ENCODE measurements at places on chromosomes 1 and 21.

GRCh38 chr1:57017200-57017599 lies 51.4 kb upstream of the C8B start:
- no peak for DNase-seq

DNA sequence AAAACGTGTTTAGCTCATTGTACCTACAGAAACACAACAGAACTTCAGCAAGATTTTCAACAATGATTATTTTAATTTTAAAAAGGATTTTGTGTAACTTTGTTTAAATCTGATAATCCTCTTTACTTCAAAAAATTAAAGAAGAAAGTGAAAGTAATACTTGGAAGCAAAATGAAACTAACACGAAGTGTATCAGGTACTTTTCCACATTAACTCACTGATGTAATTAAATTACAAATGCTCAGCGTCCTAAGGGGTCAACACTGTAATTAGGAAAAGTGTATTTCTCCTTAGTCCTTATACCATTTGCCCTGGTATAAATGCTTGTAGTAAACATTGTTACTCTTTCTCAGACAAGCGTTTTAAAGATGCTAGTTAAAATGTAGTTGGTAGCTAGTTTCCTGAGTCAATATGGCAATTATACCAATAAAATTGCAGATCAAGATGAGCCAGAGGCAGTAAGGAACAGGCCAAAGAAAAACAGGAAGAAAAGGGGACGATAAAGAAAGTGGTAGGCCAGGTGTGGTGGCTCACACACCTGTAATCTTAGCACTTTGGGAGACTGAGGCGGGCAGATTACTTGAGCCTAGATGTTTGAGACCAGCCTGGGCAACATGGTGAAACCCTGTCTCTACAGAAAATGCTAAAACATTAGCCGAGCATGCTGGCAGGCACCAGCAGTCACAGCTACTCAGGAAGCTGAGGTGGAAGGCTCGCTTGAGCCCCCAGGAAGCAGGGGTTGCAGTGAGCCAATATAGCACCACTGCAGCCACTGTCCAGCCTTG lies 553.0 kb downstream of the SMYD3 start:
- no peak for DNase-seq

- DNase-seq: no peak
Measured at GRCh38 chr21:35732788-35733187, 327.5 kb downstream of the SETD4 start.

- no peak for DNase-seq
Measured at GRCh38 chr1:193417945-193418744, 231.7 kb upstream of the B3GALT2 start.

DNA sequence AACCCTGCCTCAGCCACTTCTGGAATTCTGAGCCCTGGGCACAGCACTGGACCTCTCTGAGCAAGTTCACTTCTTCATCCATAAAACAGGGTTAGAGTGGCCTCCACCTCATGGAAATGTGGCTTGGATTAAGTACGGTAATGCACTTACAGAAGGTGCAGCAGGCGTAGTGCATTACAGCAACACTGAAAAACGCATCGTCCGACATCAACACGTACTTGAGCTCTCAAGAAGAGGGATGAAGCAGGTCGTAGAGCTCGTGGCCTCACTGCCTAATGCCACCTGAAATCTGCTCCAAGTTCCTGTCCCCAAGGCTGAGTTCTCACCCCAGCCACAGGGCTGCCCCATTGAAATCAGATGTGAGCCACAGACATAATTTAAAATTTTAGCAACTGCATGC lies 650.1 kb downstream of the NPHP4 start:
- DNase-seq: no peak

GRCh38 chr1:224183591-224184312 lies 712 bp downstream of the DEGS1 start:
- DNase-seq: peak; percentile 69

DNA sequence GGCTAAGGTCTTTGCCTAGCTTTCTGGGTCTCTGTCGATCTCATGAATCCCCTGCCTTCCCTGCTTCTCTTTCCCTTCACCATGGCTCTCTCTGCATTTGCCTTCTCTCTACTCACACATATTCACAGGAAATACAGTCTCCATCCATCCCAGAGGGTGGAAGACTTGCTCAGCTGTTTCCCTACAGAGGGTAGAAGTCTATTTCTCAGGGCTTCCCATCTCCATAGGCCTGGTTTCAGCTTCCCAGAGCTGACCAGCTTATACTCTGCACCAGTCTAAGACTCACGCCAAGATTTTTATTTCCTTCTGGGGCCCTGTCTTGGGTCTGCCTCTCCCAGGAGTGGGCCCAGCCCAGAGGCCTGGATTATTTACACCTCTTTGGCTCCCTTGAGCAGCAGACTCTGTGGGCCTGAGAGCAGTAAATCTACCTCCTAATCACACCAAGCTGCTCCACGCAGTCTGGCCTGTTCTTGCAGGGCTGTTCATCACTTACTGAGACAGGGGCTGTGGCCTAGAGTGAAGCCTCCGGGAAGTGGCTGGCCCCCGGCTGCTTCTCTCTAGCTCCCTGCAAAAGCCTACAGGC lies 102.5 kb downstream of the PLXNA2 start:
- no peak for DNase-seq

DNA sequence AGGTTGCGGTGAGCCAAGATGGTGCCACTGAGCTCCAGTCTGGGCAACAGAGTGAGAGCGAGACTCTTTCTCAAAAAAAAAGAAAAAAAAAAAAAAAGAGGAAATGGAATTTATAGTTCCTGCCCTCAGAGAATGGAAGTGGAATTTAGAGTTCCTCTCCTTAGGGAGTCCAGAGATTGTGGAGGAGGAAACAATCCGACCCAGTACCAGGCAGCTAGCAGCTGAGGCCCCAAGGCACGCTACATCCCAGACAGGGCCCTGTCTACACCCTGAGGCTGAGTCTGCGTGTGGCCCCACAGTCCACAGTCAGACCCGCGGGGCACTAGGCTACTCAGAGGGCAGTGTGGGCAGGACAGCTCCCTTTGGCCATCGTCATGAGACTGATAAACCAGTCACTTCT lies 1.9 kb upstream of the MFN2 start:
- no peak for DNase-seq

GRCh38 chr1:178098262-178098661 lies 4.4 kb downstream of the RASAL2 start:
- no peak for DNase-seq

DNA sequence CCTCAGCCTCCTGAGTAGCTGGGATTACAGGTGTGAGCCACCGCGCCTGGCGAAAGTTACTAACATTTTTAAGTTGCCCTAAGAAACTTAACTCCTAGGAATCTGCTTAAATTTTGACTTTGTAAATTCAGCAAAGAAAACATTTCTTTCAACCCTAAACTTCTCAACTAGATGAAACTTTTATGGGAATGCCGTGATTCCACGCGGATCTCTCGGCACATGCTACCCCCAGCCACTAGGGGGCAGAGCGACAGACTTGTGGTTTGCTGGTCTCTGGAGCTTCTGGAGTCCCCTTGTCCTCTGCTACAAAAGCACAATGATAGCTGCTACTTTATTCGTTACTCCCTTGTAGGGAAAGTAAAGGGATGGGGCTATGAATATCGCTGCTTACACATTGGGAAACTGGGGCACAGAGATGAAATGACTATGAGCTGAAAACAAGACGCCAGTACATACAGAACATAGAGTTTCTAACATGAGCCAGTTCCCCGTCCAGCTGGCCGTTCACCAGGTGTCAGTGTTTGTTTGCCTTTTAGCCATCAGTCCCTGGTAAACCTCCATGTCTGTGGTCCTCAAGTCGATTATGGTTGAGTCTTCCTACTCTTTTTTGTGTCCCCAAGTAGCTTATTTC lies 114.7 kb downstream of the PBX1 start:
- no peak for DNase-seq

- DNase-seq: no peak
Measured at GRCh38 chr1:240116831-240117769, 25.4 kb downstream of the FMN2 start.

All from activated naive CD4-positive, alpha-beta T cell treated with Interleukin-2 at 50 U/mL for 16 hours (primary cell).